Right hindlimb (tissue), 1 donor: ENCODE measurements at places on chromosomes 11 and 22.

GRCh38 chr22:35612903-35613302 lies 4.2 kb downstream of the MB start:
- no peak for DNase-seq

DNA sequence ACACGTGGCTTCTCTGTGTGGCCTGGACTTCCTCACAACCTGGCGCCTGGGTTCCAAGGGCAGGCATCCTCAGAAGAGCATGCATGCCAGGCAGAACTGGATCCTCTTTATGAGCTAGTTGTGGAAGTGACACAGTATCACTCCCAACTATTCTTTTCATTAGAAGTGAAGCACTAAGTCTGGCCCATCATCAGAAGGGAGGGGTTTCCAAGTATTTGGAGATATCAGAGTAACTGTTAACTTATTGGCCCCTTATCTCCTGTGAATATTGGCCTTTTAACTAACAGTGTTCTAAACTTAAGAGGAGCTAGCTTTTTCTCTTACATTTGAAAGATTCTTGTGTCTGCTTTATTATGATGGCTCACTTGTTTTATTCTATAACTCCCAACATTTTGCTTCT lies 35.5 kb downstream of the FDX1 start:
- no peak for DNase-seq

DNA sequence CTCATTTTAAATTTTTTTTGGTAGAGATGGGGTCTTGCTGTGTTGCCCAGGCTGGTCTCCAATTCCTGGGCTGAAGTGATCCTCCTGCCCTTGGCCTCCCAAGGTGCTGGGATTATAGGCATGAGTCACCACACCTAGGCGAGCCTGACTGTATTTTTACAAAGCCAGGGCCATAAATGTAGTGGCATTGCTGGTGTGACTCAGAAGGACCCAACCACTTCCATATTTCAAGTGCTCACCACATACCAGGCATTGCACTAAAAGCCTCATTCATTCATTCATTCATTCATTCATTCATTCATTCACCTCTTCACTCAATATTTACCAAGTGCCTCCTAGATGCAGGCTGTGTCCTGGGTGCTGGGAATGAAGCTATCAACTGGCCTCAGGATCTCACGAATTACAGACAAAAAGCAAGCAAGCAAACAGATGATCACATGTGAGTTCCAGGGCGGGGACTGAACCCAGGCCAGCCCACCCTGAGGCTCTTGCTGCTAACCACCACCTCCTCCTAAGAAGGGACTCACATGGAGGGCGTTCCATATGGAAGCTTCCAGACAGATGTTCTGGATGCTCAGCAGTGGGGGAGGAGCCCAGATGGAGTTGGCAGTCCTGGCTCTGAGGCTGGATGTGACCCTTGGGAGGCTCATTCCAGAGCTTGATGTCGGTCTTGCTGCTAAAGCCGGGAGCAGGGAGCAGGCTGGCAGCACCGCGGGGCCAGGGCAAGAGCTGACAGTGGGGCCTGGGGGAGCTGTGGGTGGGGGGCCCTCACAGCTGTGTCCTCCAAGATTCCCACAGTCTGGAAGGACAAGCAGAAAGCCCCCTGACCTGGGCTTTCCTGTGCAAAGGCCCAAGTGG lies 158.8 kb downstream of the CTTN start:
- DNase-seq, result peak; percentile 73

GRCh38 chr22:48537343-48537680 lies 1290.4 kb downstream of the BRD1 start:
- DNase-seq, result no peak

DNA sequence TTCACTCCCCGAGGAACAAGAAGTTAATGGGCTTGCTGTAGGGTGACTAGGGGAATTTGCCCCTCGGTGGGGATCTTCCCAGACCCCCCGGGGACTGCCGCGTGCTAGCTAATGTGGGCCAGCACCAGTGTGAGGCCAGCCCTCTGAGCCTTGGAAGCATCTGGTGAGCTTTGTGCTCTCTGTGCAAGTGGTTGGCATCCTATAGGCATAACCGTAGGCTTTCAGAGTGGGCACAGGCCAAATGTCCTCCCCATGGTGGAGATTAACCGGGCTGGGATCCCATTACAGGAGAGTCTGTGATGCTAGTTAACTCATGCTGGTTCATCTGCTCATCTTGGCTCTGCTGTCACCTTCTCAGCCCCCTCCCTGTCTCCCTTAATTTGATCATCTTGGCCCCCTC lies 125.7 kb downstream of the TRIM29 start:
- no peak for DNase-seq

DNA sequence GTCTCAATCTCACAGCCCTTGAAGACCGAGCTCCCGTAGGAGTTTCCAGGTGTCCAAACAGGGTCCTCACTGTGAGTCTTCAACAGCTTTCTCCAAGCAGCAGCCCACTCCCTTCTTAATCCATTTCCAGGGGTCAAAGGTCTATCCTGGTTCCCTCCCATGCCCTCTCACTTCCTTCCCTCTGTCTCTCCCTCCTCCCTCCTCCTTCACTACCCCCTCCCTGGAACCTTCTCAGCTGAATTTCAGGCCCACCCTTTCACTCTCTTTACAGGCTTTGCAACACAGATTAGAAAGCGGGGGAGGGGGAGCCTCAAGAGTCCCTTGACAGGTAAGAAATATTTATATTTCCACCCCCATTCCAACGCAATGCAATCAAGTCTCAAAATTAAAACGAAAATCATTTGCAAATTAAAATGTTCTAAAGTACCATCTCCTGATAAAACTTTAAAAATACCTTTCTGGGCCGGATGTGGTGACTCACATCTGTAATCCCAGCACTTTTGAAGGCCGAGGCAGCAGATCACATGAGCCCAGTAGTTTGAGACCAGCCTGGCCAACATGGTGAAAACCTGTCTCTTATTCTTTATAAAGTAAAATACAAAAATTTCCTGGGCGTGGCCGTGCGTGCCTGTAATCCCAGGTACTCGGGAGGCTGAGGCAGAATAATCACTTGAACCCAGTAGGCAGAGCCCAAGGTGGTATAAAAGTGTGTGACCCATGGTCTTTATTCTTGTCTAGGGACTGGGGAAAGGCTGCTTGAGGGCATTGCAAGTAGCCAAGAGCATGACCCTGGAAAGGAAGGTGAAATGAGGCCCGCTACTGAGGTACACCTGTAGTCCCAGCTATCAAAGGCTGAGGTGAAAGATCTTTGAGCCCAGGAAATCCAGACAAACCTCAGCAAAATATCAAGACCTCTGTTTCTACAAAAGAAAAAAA lies 865 bp upstream of the ZNF280A start:
- no peak for DNase-seq

DNA sequence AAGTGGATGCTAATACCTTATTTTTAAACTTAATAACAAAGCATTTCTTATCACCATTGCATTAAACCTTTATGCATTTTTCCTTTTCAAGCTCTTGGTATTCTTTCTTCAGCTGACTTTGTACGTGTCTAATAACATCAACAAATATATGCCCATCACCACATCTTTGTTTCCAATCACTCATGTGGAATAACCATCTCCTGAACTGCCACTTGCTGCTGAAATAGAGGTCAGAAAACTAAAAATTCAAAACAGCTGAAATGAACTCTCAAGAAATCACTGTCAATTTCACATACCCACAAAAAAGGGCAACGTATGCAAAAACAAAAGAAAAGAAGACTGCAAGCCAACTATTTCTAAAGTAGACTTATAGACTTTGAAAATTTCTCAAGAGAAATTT lies 7.4 kb downstream of the MSANTD4 start:
- DNase-seq, result no peak

GRCh38 chr11:72265951-72266350 lies 22.0 kb upstream of the PHOX2A start:
- no peak for DNase-seq

- no peak for DNase-seq
Observed at GRCh38 chr22:21758091-21758864, 22.7 kb upstream of the YPEL1 start.

DNA sequence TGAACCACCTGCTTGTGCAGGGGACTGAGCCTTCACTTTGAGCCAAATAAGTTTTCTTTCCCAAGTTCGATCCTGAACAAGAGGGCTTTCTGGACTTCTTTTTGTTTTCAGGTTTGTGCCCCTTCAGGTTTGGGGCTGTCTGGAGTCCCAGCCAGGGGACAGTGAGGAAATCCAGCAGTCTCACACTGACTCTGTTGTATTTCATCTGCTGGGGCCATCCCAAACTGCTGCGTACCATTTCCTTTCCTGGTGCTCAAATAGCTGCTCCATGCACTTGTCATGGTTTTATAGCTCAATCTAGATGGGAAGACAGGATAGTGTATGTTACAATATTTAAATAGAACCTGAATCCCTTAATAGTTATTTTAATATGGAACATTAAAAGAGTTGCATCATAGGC lies 66.3 kb upstream of the IGLL5 start:
- DNase-seq, result no peak

DNA sequence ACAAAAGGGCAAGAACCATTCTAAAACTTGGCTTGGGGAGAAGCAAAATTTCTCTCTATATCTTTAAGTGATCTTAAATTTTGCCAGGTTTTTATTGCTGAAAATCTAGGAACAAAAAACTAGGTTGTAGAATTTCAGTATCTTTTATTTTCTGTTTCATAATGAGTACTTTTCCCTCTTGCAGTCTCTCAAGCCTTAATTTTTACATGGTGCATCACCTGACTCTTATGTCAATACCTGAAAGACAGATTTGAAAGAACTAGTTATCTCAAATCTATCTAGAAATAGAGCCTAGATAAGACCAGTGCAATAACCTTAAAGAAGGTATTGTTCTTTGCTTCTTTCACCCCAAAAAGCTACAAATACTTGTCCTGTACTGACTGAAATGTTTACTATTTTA lies 122.1 kb downstream of the TRIM44 start:
- DNase-seq, result no peak

DNA sequence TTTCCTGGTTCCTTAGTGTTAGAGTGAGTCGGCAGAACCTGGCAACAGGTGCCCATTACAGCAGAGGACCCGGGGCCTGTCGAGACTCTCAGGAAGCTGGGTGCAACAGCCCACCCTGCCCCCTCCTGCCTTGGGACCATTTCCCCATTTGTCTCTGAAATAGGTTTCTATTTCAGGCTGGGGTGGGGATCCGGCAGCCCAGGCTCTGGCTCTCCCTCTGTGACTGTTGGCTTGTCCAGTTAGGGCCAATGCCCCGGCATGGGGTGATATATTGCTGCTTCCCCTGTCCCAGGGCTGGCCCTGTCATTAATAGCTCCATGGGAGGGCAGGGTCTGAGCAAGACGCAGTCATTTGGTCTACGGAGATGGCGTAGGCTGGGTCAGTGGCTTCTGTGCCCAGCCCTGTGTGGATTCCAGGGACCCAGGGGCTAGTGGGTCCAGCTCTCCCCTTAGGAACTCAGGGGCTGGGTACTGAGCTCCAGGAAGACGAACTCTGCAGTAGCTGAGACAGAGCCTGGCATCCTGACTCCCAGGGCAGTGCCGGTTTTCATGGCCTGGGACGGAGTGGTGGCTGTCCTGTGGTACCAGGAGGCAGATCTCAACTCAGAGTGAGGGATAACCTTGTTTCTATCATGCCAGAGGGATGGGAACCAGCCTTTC lies 2.7 kb downstream of the P2RY6 start:
- peak; percentile 20 for DNase-seq

DNA sequence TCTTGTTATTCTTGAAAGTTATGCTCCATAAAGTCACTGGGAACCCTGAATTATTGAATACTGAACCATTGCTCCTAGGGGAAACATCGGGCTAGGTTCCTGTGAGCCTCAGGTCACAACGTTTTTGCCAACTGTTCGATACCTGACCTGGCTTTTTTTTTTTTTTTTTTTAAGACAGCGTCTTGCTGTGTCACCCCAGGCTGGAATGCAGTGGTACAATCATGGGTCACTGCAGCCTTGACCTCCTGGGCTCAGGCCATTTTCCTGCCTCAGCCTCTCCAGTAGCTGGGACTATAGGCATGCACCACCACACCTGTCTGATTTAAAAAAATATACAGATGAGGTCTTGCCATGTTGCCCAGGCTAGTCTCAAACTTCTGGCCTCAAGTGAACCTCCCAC lies 22.5 kb downstream of the LRP5 start:
- DNase-seq, result no peak

- no peak for DNase-seq
Observed at GRCh38 chr11:71130106-71130505, 122.3 kb downstream of the SHANK2 start.

DNA sequence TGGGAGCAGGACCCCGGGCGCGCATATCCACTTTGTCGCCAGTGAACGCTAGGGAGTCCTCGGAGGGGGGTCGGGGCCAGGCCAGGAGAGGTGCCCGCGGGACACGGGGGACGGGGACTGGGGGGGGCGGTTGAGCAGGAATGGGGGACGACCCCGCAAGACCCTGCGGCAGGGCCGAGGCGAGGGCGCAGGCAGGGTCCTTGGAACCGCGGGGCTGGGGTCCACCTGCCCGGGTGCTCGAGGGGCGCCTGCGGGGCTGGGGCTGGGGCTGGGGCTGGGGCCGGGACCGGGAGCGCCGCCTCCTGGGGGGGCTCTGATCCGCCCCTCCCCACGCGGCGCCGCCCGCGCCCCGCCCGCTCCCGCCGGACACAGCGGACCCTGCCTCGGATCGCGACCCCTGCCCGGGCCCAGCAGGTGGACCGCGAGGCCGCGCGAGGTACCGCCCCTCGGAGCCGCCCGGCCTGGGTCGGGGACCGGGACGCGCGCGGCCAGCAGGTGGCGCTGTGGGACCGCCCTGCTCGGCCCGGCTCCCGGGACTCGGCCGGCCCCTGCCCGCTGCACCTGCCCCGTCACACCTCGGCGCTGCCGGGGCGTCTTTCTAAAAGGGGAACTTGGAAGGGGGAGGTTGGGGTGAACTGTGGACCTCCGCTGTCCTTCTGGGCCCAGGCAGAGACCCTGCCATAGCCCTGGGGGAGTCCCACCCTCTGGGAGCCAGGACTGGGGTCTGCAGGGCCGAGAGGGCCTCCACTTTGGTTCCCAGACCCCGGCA lies 11.0 kb downstream of the CRELD2 start:
- no peak for DNase-seq

DNA sequence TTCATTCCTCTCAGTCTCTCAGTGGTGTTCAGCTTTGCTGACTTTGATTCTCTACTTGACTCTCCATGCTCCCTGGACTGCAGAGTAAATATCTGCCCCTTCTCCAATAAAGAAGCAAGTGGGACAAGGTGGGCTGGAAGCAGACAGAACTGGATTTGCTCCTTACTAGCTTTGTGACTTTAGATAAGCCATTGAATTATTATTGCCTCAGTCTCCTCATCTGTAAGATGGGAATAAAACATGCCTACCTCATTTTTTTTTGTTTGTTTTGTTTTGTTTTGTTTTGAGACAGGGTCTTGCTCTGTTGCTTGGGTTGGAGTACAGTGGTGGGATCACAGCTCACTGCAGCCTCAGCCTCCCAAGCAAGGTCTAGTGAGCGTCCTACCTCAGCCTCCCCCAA lies 44.6 kb downstream of the WT1 start:
- DNase-seq, result no peak

DNA sequence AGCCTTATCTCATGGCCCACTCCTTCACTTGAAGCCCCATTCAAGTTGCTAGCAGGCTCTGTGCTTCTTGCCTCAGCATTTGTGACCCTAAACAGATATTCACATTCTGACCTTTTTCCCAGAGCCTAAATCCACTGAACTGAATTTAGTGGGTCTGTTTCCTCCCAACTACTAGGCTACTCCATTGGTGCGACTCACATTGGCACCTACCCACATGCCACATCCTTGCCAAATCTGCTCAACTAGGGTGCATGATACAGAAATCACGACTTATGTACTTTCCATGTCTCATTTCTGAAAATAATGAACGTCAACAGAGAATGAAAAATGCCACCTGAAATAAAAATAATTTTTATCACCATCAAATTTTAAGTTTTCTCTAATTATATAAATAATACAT lies 8.4 kb upstream of the MMP12 start:
- no peak for DNase-seq
